GM18507 (cell line): ENCODE measurements at places on chromosomes 13 and 19.

GRCh38 chr19:41877916-41878905 lies 1.1 kb downstream of the CD79A start:
- DNase-seq: no peak

DNA sequence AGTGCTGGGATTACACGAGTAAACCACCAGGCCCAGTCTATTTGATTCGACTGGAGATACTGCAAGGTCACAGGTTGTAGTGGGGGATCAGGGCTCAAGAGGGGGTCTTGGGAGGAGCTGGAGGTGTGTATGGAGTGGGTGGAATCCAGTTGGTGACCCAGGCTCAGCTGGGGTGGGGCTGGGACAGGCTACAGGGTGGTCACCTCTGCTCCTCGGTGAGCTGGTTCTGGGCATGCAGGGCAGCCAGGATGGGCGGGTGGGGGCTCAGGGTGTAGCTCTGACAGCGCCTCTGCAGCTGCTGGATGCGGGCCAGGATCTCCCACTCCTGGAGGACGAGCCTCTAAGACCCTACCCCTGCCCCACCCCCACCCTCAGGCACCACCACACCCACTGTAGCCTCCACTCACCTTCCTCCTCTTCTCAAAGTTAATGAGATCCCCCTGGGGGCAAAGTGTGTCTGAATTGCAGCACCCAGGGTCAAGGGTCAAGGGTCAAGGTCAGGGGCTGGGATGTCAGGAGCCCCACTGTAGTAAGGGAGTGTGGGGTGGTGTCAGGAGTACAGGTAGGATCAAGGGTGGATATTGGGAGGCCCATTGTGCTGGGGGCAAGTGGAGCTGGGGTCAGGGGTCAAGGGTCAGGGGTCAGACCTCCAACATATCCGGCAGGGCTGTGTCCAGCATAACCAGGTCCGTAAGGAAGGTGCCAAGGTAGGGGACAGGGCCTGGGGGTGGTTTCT lies 17.1 kb downstream of the RGL3 start:
- DNase-seq: no peak

- DNase-seq: no peak
Observed at GRCh38 chr19:49833599-49833998, 15.5 kb downstream of the MED25 start.

- no peak for DNase-seq
Observed at GRCh38 chr13:26727633-26728032, 33.0 kb downstream of the GPR12 start.

GRCh38 chr19:6393983-6394412 lies 1.0 kb upstream of the GTF2F1 start:
- DNase-seq: no peak

DNA sequence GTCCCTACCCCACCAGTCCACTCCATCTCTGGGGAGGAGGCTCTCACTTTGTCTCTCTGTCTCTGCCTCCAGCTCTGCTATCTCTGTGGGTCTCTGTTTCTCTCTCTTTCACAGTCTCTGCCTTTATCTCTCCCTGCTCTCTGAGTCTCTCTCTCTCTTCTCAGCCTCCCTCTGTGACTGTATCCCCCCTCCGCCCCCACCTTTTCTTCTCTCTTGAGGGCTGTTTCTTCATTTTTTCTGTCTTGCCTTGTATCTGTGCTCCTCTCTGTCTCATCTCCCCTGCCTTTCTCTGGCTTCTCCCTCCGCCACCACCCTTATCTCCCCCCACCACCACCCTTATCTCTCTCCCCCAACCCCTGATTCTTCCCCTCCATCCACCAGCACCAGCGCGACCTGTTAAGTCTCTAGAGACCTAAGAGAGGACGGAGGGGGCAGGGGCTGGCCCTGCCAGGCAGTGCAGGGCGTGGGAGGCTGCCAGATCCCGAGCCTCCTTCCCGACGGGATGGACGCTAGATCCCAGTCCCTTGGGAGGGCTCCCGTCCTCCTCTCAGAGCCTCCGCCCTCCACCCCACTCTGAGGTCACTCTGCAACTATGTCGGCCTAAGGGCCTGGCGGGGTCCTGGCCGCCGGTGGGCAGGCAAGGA lies 1.0 kb downstream of the AXL start:
- DNase-seq: no peak

GRCh38 chr19:57934820-57935665 lies at the start of gene ZNF418:
TSS of gene ZNF418 (minus strand) at chr19:57935402. CDS start at chr19:57933822, 1,580 bp downstream.
- no peak for DNase-seq

GRCh38 chr13:69373747-69374425 lies 733.7 kb upstream of the ATXN8OS start:
- DNase-seq: no peak

DNA sequence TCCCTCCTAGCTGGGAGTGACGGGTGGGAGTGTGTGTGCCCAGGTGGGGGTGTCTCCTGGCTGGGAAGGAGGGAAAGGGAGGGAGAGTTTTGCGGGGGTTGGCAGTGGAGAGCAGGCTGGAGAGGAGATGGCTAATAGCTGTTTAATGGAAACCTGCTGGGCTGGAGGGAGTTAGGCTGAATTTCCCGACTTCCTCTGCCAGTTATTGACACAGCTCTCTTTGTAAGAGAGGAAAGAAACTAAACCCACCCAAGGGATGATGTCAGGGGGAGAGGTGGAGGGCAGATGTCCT lies 10.2 kb upstream of the ILF3 start:
- DNase-seq: no peak

DNA sequence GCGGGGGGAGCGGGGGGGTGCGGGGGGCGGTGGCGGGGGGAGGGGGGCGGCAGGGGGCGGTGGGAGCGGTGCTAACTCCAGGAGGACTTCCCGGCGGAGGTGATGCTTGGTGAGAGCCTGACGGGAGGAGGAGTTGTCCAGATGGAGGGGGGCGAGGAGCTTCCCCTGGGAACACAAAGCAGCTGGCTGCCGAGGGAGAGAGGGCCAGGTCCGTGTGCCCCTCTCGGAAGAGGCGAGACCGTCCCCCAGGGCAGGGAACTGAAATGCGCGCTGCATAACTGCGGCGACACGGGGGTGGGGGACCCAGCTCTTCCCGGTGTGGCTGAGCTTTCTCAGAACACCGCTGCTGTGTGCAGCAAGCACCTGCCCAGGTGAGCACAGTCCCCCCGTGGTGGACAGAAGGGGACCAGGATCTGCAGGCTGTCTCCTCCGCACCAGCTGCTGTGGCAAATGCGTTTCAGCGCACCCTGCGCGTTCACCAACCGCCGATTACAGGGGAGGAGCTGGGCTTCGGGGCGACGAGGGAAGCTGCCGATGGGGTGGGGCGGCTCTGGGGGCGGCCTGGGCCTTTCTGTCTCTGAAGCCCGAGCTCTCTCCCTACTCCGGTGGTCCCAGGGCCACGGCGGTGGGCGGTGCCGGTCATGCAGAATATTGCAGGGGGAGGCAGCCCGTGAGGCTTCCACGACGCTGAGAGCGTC lies 54.7 kb upstream of the F7 start:
- DNase-seq: no peak

- no peak for DNase-seq
Observed at GRCh38 chr19:19566306-19566705, 28.2 kb downstream of the CILP2 start.

DNA sequence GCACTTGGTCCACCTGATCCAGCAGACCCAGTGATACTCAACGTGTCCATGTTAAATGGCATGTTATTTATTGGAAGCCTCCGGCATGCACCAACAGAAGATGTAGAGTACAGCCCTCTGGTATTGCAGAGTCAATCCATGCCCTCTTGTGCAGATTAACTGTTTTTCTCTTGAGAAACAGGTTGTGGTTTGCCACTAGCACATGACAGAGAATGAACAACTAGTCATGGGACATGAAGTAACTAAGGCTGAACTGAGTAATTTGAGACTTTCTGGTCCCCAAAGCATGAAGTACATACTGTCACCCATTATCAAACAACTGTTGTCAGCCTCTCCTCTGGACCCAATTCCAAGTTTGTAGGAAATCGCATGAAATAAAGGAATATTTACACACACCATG lies 3.2 kb downstream of the ZNF562 start:
- no peak for DNase-seq

DNA sequence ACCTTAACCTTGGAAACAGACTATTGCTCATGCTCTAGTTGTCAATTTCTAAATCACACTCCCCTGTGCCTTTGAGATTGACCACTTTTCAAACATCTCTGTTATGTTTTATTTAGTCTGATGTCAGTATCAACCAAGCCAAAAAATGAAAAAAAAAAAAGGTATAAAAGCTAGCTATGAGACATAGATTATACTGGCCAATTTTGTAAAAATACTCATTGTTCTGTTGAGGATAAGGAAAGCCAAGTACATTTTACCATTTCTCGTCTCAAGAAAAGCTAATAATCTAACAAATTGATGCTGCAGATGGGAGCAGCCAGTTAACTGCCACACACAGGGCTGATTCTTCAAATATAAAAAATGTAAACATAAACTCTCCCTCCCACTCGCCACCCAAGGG lies 572.6 kb upstream of the KLF12 start:
- DNase-seq: no peak

GRCh38 chr19:21587117-21587461 lies 81.7 kb downstream of the ZNF429 start:
- no peak for DNase-seq

DNA sequence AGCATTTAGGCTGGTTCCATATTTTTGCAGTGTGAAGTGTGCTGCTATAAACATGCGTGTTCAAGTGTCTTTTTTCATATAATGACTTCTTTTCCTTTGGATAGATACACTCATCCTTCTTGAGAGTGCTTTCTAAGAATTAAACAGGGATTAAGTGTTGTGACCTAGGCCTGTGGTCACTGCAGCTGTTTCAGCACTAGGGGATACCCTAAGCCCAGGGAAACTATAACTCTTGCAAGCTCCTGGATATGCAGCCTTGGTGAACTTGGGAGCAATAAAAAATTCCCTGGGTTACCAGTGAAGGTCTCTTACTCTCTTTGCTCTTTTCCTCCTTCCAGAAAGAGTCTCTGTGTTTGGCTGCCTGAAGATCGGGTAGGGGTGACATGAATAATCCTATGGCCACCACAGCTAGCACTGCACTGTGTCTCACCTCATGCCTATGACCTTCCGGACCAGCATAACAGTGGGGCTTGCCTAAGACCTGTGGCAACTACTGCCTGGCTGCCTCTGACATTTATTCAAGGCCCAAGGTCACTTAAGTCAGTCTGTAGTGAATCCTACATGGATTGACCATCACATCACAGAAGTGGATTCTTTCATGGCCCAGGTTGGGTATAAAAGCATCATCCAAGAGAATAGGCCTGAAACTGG lies 799.7 kb downstream of the DACH1 start:
- no peak for DNase-seq

- DNase-seq: no peak
Observed at GRCh38 chr19:45161738-45162607, 1.2 kb upstream of the NKPD1 start.

DNA sequence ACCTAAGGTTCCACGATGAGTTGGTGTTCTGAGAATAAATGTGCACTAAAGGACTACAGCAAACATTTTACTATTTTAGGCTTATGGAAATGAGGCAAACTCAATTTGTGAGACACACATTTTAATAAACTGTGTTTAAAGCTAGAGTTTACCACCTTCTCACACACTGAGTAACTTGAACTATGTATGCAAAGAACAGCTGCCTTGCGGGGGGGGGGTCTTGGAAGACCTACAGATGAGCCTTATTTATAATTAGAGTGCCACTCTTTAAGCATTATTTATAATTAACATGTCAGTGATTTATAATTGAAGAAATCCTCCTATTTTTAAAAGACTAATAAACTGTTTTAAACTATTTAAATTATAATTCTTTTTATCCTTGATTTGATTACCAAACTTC lies 300.4 kb downstream of the DLEU7 start:
- DNase-seq: no peak

DNA sequence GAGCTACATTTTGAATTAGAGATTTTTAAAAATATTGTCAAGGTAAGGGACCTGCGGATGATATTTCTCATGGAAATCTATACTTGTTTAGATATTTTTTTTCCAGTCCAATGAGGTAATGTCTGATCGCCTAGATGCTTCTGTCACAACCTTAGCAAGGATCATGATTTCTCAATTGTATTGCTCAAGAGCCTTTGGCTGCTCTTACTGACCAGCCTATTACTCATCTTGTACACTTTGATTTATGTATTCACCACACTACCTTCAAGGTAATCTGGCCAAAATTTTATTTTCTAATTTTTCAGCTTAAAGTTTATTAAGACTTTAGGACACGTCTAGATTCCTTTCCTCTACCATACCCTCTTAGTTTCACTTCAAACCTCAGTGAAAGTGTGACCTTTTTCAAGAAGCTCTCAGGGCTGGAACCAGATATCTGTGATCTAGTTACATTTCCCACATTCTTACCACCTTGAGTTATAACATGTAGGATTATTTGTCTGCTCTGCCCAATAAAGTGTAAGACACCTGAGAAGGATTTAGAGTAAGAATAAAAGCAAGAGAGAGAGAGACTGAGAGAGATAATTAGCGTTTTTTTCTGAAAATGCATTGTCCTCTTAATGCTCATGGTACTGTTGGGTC lies 197.1 kb downstream of the ITGBL1 start:
- DNase-seq: no peak

DNA sequence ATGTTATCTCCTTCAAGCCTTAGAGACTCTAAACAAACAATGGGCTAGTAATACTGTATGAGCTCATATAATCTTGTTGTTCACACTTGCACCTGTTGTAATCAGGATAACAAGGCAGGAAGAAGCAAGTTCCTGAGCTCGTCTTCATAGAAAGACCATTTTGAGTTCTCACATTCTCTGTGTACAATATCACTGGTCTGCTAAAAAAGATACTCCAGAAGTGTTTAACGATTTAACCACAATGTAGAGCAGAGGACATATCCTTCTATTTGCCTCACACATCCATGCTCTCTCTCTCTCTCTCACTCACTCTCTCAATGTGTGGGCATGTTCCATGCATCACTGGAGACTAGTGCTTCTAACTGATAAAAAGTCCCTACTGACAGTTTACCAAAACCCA lies 122.9 kb downstream of the MIPEP start:
- DNase-seq: no peak

DNA sequence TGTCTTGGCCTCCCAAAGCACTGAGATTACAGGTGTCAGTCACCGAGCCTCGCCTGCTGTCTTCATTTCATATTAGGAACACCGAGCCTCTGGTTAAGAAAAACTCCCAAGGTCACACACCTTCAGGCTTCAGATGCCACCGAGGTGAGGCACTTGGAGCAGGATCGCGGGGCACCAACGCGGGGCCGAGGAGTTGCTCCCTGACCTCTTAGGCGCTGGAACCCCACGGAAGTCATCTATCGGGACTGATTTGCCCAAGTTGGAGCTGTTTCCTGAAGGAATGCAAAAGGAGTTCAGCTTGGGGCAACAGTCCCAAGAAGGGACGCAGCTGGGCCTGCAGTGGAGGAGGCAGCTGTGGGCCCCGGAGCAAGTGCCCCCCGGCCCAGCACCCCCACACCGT lies 50.3 kb upstream of the XPO4 start:
- DNase-seq: no peak

GRCh38 chr13:74678308-74678965 lies 544.2 kb upstream of the KLF12 start:
- no peak for DNase-seq

- no peak for DNase-seq
Observed at GRCh38 chr19:3719868-3720267, 11.7 kb downstream of the TJP3 start.

DNA sequence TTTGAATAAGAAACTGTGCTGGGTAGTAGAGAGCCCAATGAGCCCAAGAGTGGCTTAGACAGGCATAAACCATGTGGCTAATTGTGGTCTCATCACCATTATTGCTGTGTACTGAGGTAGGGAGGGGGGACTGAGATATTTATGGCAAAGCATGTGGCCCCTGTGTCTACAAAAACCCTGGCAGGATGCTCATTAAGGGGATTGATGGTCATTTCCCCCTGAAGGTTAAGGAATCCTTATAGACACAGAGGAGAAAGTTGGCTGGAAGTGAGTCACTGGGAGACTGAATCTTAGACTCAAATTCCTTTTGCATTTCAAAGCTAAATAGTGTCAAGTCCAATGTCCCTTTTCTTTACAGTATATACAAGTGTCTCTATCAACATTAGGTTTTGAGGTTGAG lies 9.8 kb upstream of the DACT3 start:
- DNase-seq: no peak
